ENCODE measurements at places on chromosomes 5 and 9. TPM values are rescaled to one million over a fixed set of nuclear protein-coding genes. Genes with fewer than 3 reads are reported as not detected.
A peak's percentile ranks its signal among the peaks of the same experiment; 100 is the strongest.

DNA sequence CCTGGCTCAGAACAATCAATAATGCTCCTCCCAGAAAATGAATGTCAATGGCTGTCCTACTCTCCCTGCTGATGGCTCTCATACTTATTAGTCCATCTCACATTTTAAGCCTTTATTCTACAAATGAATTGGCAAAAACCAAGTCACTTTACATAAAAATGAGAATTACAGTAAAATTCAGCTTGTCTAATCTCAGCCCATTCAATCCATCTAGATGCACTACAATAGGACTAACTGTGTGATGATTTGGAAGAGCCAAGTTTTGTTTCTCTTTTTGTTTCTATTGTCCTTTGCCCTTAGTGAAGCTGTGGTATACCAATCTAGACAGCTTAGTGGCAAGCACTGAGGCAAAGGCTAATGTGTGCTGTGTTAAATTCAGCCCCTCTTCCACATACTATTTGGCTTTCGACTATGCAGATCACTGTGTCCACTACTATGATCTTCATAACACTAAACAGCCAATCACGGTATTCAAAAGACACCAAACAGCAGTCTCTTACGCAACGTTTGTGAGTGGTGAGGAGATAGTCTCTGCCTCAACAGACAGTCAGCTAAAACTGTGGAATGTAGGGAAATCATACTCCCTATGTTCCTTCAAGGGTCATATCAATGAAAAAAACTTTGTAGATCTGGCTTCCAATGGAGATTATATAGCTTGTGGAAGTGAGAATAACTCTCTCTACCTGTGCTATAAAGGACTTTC, 140.8 kb upstream of the ZNF462 start:
- DNase-seq, result no peak

- no peak for DNase-seq
Measured at GRCh38 chr5:65825408-65826328, 100.7 kb upstream of the ERBIN start.

The ABCA1 gene
- total RNA-seq, result 110 TPM

GRCh38 chr5:177086654-177087397, at the start of gene FGFR4:
FGFR4 (plus strand) TSS chr5:177086915; CDS start chr5:177089603, 2,688 bp downstream.
- DNase-seq, result peak; percentile 82

GRCh38 chr9:117992006-117992405, 287.8 kb downstream of the TLR4 start:
- DNase-seq, result no peak

The RASGEF1C gene
- total RNA-seq, result 0.66 TPM

The GPX3 gene
- 805 TPM for total RNA-seq

The LCN9 gene
- not detected for total RNA-seq

- no peak for DNase-seq
Measured at GRCh38 chr9:36169708-36170107, 520 bp downstream of the CCIN start.

The DOCK8 gene
- 6.4 TPM for total RNA-seq

The LRRC19 gene
- not detected for total RNA-seq

The ANAPC2 gene
- 21.0 TPM for total RNA-seq

The TEX10 gene
- total RNA-seq, result 15.0 TPM

- DNase-seq, result no peak
Measured at GRCh38 chr9:105295986-105296385, 51.5 kb downstream of the SLC44A1 start.

The CATSPER3 gene
- not detected for total RNA-seq

DNA sequence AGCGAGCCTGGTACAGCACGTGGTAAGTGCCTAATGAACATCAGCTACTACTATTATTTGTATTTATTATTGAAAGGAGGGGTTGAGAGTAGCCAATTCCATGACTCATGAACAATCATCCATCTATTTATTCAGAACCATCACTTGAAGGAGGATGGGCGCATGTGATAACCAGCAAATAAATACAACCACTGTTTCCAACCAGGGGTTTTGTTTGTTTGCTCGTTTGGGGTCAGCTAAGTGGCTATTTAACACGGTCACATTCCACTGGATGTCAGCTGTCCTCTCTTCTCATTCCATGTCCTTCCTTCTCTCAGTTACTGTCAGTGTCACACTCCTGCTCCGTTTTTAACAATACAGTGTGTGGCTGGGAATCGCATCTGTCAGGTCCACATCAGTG, 8.6 kb downstream of the RAPGEF1 start:
- DNase-seq, result no peak

- DNase-seq, result no peak
Measured at GRCh38 chr9:23341346-23341745, 484.7 kb downstream of the ELAVL2 start.

DNA sequence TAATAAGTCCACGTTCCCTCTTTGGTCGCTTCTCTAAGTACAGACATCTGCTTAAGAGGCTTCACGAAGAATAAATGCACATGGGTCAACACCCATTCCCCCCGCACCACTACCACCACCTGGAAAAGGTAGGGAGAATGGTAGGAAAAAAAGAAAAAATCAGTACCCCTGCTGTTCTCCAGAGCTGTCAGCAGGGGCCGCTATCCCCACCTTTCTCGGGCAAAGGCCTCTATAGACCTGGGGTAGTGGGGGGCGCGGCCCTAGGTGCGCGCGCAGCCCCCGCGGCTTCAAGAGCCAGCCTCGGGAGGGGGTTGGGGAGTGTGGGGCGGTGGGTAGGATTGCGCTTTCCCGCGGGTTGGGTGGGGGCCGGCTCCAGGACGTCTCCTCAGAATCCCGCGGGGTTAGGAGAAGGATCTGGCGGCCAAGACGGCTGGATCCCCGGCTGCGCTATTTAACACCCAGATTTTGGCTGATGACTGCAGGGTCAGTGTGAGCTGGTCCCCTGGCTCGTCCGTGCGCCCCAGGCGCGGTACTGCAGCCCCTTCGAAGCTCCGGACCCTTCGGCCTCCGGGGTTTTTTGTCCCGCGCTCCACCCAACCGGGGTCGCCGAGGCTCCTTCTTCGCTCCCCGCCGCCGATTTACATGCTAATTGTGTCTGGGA, 1.6 kb upstream of the SEMA6A start:
- DNase-seq, result peak; percentile 80

DNA sequence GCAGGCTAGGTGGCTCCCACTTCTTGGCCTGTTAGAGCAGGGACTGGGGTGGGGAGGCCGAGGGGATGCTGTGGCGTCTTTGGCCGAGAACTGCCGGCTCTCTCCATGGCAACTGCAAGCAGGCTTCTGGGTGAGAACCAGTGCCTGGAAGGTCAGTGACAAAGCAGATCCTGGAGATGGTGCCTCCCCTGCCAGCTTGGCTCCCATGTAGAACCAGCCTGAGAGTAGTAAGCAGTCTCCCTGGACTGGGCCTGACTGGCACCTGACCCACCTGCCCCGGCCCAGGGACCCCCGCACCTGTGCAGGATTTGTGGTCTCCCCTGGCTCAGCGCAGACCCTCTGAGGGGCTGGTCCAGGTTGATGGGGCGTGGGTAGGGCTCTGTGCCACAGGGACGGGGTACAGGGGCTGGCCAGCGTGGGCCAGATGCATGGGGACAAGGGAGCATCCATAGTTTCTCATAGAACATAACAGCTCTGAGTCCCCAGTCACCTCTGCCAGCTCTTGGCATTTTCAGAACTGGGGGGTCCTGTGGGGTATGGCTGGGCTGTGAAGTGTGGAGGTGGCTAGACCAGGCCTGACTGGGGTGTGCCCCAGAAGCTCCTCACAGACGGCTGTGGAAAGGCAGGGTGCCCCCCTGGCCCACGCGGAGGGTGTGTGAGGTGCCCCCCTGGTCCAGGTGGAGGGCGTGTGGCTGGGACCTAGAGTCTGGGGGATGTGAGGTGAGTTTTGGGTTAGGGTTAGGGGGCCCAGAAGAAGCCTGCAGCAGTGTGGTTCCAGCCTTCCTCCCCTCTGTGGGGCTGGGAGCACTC, 22.2 kb downstream of the CACNA1B start:
- DNase-seq, result no peak

The ANKRD33B gene
- 3.6 TPM for total RNA-seq

The NR4A3 gene
- 6.4 TPM for total RNA-seq

GRCh38 chr9:14453286-14453685, 139.3 kb upstream of the NFIB start:
- no peak for DNase-seq

The ACER2 gene
- 3.3 TPM for total RNA-seq

DNA sequence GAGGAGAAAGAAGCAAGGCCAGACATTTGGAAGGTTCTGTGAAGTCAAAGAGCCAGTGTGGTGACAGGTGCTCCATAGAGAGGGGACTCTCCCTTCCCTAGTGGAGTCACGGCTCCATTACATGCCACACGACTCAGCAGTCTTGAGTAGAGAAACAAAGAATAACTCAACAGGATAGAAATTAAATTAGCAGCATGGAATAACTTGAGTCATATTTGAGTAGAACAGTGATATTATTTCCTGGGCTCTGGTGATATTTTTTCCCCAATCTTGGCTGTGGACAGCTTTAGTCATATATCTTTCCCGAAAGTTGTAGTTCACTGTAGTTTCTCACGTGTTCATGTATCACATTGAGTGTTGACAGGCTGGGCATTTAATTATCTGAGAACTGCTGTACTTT, 149.7 kb upstream of the EFNA5 start:
- no peak for DNase-seq

DNA sequence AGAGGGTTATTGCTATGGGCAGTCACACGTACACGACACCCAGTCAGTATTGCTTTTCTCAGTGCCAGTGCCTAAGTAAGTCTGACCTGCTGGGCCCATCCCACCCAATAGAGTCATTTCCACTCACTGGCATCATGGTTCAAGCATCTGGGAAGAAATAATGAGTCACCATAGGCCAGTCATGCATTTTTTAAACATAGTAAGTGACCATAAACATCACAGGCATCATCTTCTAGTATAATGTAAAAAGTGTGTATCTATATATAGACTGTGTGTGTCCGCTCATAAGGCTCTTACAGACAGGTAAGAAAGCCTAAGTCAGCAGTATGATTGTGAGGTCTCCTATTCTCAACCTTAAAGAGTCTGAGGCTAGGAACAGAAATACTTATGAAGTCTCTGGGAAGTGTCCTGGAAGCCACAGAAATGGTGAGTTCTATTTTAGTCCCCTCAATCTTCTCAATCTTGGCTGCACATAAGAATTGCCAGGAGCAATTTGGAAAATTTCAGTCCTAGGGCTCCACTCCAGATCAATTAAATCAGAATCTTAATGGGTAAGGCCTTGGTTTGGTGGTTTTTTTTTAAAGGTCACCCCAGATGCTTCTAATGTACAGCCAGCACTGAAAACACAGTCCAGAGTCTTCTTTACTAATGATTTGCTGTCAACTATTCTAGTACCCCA, 65.2 kb downstream of the ZNF366 start:
- no peak for DNase-seq

- DNase-seq, result no peak
Measured at GRCh38 chr5:98989727-98990126, 60.9 kb upstream of the CHD1 start.

The NRARP gene
- total RNA-seq, result 2.8 TPM

DNA sequence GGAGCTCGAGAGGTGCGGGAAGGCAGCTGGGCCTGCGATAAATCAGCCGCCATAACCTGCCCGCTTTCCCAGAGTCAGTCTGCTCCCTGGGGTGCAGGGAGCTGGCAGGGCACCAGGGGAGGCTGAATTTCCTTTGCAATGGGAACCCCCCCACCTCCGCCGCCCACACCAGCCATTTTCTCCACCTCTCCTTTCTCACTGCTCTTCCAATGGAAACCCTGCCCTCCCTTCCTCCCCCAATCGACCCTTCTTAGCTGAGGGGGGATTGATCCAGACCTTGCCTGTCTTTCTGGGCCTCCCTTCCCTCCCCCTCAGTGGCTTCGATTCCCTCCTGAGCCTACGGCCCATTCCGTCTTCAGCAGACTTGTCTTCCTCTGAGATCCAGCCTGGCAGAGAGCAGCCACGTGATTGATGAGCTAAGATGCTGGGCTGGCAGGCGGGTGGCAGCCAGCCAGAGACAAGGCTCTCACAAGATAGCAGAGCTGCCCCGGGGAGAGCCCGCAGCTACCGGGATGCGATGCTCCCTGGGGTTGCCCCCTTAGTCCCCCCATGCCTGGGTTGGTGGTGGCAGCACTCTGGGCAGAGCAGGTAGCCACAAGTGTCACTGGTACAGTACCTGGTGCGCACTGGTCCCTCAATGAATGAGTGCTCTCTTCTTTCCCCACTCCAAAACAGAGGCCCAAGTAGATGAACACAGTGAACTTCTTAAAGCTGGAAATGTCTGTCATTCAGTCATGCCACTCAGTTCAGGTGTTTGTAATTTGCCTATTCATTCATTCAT, 53.7 kb upstream of the FABP6 start:
- DNase-seq, result peak; percentile 68

- no peak for DNase-seq
Measured at GRCh38 chr5:11564706-11565105, 339.5 kb downstream of the CTNND2 start.

DNA sequence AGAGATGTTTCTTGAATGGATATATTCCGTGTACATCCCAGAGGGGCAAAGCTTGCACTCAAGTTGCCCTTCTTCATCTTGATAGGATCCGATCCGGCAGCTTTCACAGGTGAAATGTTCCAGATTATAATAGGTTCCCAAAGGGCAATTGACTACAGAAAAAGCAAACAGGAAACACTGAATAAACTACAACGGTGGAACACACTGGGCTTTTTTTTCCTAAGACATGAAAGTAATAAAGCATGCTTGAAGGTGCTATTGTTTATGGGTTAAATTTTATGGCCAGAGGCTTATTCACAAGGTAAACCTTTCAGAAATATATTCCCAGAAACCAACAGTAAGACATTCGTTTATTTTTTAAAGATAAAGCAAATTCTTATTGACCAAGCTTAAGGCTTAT, 110.6 kb downstream of the SVEP1 start:
- no peak for DNase-seq

- no peak for DNase-seq
Measured at GRCh38 chr5:100444961-100445360, 90.2 kb upstream of the FAM174A start.

- DNase-seq, result peak; percentile 78
Measured at GRCh38 chr5:53167836-53168235, 58.3 kb upstream of the MOCS2 start.

GRCh38 chr5:139383275-139383992, at the start of gene SLC23A1:
SLC23A1 (minus strand) TSS chr5:139383297; CDS start chr5:139383253, 44 bp downstream.
- no peak for DNase-seq

- DNase-seq, result peak; percentile 82
Measured at GRCh38 chr9:122810306-122810946, 10.5 kb downstream of the OR1K1 start.

GRCh38 chr9:107584944-107585343, 95.4 kb upstream of the KLF4 start:
- no peak for DNase-seq

GRCh38 chr5:151014680-151015343, 5.6 kb upstream of the GPX3 start:
- no peak for DNase-seq

The SPATA31A7 gene
- not detected for total RNA-seq

- DNase-seq, result no peak
Measured at GRCh38 chr9:136603216-136603615, 57.4 kb upstream of the NOTCH1 start.

The FAM200C gene
- total RNA-seq, result 6.6 TPM

DNA sequence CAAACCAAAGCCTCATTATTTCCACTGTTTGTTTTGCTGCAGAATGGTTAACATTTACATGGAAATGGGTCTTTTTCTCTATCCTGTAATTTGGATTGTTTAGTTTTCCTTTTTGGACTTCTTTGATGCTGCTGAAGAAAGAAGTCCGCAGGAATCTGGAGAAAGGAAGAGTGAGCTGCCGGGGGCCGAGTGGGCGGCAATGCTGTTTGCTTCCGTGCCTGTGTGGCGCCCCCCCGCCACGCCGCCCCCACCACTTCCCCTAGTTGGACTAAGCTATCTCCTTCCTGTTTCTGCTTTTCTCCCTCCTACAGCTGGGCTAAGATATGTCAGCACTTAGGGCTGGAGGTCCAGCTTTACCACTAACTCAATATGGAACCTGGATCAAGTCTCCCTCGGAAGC, 39.7 kb downstream of the ACTL7B start:
- no peak for DNase-seq

- no peak for DNase-seq
Measured at GRCh38 chr9:131554843-131555351, 9.6 kb downstream of the PRRT1B start.

The CARD19 gene
- 51.2 TPM for total RNA-seq

The CCNI2 gene
- total RNA-seq, result not detected

Data from sigmoid colon (tissue), 7 donors.